Small intestine (tissue), 16 donors: ENCODE measurements at places on chromosomes 5 and 9. TPM values are rescaled to one million over a fixed set of nuclear protein-coding genes. Genes with fewer than 3 reads are reported as not detected.

DNA sequence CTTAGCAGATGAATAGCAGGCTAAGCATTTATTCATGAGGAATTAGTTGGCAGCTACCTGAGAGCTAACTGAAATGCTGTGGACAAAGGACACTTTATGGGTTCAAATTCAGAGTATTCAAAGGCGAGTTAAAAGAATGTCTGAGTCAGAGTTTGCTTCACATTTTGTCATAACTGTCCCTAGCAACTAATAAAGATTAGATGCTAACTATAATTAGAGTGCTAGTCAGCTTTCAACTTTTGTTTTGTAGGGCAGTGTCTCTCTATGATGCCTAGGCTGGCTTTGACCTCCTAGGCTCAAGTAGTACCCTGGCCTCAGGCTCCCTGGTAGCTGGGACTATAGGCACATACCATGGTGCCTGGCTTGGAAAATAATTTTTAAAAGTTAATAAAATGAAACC lies 4.6 kb downstream of the SMC5 start:
- DNase-seq = no peak

- DNase-seq = no peak
These were observed 330.4 kb upstream of the EDIL3 start for GRCh38 chr5:84715091-84715490.

- no peak for DNase-seq
These were observed 25.7 kb downstream of the NCS1 start for GRCh38 chr9:130197888-130198287.

GRCh38 chr5:16871746-16872339 lies 64.2 kb downstream of the MYO10 start:
- DNase-seq = no peak

- peak; percentile 29 for DNase-seq
These were observed 10.0 kb downstream of the SMARCA2 start for GRCh38 chr9:2024888-2025782.

DNA sequence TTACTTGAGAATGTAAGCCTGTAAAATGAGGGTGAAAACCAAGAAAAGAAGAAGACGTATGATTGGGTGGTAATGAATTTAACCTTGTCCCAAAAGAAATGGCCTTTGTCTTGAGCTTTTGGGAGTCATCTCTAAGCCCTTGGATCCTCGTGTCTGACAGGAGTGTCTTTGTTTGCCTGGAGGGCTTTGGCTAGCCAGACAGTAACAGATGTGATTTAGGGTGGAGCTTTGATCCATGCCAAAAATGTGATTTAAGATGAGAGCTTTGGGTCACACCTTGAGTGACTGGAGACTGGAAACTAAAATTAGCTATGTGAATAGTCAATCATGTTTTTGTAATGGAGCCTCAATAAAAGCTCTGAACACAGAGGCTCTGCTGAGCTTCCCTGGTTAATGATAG lies 25.9 kb upstream of the ZFAND5 start:
- DNase-seq = no peak

- DNase-seq = no peak
These were observed 24.1 kb upstream of the TRMT10B start for GRCh38 chr9:37729499-37729898.

SKIC3 gene
- 8.4 TPM for polyA plus RNA-seq
